Activated naive CD8-positive, alpha-beta T cell treated with anti-CD3 and anti-CD28 coated beads, Interleukin-2, amount 10 ng/mL, durations not matched to agents 7 days and 5 days (primary cell): ENCODE measurements at places on chromosomes 7 and 10. TPM values are rescaled to one million over a fixed set of nuclear protein-coding genes. Genes with fewer than 3 reads are reported as not detected.
A peak's percentile ranks its signal among the peaks of the same experiment; 100 is the strongest.

CYP2E1 gene
- total RNA-seq = 0.80 TPM

GRCh38 chr10:17808971-17809841 lies at the start of gene MRC1:
MRC1 (plus strand) TSS chr10:17809348; CDS start chr10:17809466, 118 bp downstream.
- H3K36me3 ChIP-seq = peaks cover 2% of the 10 kb centered on the region
- no peak within 1 kb of the TSS for H3K4me3 ChIP-seq
- H3K27me3 ChIP-seq = peaks cover 3% of the 10 kb centered on the region
- DNase-seq = no peak
- peaks cover 4% of the 10 kb centered on the region for H3K4me1 ChIP-seq

STEAP1B gene
- total RNA-seq = not detected

GRCh38 chr10:113788604-113789083 lies 37.2 kb downstream of the PLEKHS1 start:
- H3K4me1 ChIP-seq = no peaks in the 10 kb centered on the region
- no peak for DNase-seq
- no peak overlapping the region for H3K4me3 ChIP-seq
- no peak overlapping the region for H3K27ac ChIP-seq
- no peaks in the 10 kb centered on the region for H3K36me3 ChIP-seq

GRCh38 chr10:74035303-74035702 lies 37.4 kb downstream of the VCL start:
- DNase-seq = no peak
- no peak overlapping the region for H3K4me3 ChIP-seq

GRCh38 chr7:116355424-116355765 lies 144.1 kb upstream of the CAV2 start:
- peaks cover 2% of the 10 kb centered on the region for H3K27me3 ChIP-seq
- no peak for DNase-seq
- no peaks in the 10 kb centered on the region for H3K4me1 ChIP-seq
- H3K4me3 ChIP-seq = no peak overlapping the region
- H3K36me3 ChIP-seq = no peaks in the 10 kb centered on the region

GJD4 gene
- total RNA-seq = not detected

- DNase-seq = no peak
- H3K36me3 ChIP-seq = no peaks in the 10 kb centered on the region
- H3K4me1 ChIP-seq = no peaks in the 10 kb centered on the region
- peaks cover 4% of the 10 kb centered on the region for H3K27me3 ChIP-seq
Measured at GRCh38 chr10:132054564-132054963, 11.2 kb upstream of the JAKMIP3 start.

DNA sequence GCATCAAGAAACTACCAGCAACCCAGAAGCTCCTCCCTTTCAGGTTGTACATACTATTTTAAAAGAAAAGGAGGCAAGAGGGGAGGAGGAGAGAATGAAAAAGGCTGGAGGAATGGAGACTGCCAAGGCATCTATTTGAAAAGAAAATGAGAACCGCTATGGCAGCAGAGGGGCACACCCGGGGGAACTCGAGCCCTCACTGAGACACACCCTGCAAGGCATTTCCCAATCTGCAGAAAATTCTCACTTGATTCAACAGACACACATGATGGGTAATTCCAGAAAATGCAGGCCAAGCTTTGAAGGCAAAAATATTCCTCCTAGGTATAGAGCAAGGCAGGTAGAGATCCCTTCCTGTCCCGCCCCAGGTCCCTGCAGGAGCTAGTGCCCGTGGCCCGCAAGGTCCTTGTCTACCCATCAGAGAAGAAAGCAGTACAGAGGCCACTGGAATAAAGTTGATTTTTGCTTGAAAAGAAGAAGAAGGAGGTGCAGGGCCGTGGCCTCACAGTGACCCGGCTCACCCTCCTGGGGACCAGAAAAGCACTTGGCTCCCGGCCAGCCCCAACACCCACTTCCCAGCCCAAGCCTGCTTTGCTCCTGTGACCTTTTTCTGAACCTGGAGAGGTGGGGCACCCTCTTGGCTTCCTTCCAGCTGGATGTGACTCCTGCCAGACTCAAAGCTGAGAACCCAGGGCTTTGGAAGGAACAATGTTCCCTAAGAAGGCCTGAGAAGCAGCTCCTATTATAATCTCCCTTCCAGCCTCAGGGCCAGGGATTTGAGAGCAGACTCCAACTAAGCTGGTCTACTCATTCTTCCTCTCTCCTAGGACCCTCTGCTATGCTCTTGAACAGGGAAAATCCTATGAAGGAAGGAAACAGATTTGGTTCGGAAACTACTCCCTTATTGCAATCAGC lies 6.2 kb upstream of the PIK3CG start:
- H3K27me3 ChIP-seq = peaks cover 1% of the 10 kb centered on the region
- peaks cover 2% of the 10 kb centered on the region for H3K36me3 ChIP-seq
- H3K4me1 ChIP-seq = peaks cover 9% of the 10 kb centered on the region
- DNase-seq = no peak
- no peak overlapping the region for H3K4me3 ChIP-seq
- H3K27ac ChIP-seq = no peak overlapping the region

DYDC2 gene
- total RNA-seq = not detected

DNA sequence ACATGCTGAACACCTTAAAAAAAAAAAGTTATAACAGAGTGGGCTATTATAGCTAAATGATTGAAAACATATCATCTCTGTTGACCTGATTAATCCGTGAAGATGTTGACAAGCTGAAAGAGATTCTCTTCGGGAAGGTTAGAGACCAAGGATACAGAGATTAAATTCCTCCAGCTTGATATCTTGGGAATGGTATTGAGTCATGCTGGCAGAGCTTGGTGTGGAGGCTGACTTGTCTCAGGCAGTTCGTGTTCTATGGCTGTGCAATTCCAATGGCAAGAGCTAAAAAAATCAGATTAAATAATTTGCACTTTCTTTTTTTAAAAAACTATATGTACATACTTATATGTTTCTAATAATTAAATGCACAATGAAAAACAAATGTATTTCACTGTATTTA lies 24.9 kb upstream of the CACNA2D1 start:
- H3K27ac ChIP-seq = no peak overlapping the region
- DNase-seq = no peak
- H3K4me1 ChIP-seq = no peaks in the 10 kb centered on the region
- no peak overlapping the region for H3K4me3 ChIP-seq

MBL2 gene
- not detected for total RNA-seq

DNA sequence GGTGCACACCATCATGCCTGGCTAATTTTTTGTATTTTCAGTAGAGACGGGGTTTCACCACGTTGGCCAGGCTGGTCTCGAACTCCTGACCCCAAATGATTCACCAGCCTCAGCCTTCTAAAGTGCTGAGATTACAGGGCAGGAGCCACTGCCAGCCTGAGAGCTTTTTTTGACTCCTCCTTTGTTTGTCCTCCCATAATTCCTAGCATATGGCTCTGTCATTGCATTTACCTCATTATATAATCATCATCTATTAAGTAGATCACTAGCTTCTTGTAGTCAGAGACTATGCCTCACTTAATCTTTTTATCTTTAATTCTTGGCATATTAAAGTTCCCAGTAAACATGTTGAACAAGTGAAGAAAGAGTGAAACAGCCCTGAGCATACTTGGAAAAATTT lies 82.1 kb downstream of the CPEB3 start:
- peaks cover 8% of the 10 kb centered on the region for H3K4me1 ChIP-seq
- H3K27ac ChIP-seq = no peak overlapping the region
- H3K36me3 ChIP-seq = peaks cover 6% of the 10 kb centered on the region
- DNase-seq = no peak
- H3K27me3 ChIP-seq = no peaks in the 10 kb centered on the region
- H3K4me3 ChIP-seq = no peak overlapping the region

DNA sequence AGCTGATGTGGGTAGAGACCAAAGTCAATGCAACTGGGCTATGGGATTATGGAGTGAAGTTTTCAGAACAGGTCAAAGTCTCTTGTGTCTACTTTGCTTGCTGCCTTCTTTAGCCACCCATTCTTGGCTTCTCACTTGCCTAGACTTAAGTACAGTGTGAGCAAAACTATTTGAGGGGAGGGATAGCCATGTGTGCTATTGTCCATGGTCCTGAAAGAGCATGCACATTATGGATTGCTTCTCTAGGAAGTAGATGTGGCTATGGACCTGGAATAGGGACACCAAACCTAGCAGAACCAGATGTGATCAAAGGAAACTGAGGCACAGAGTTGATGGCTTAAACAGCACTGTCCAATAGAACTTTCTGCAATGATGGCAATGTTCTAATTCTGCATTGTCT lies 81.9 kb upstream of the ZNF800 start:
- no peak for DNase-seq
- no peak overlapping the region for H3K27ac ChIP-seq
- H3K36me3 ChIP-seq = no peaks in the 10 kb centered on the region
- peaks cover 12% of the 10 kb centered on the region for H3K27me3 ChIP-seq

GRCh38 chr10:30915146-30915545 lies 116.5 kb downstream of the ZNF438 start:
- H3K27me3 ChIP-seq = no peaks in the 10 kb centered on the region
- no peak overlapping the region for H3K27ac ChIP-seq
- H3K36me3 ChIP-seq = peaks cover 4% of the 10 kb centered on the region
- no peak for DNase-seq

DNA sequence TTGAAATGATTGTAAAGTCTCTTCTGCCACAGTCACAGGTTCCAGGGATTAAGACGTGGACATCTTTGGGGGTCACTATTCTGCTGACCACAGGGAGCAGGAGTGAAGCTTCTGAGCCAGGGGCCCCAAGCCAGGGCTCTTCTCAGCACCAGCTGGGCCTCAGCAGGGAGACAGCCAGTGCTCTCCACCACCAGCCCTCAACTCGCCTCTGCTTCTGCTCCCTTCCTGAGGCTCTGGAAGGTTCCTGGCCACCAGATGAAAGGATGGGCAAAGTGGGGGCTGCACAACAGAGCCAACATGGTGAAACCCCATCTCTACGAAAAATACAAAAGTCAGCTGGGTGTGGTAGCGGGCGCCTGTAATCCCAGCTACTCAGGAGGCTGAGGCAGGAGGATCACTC lies 11.2 kb upstream of the CRYGN start:
- DNase-seq = peak; percentile 24
- no peaks in the 10 kb centered on the region for H3K36me3 ChIP-seq
- H3K4me1 ChIP-seq = peaks cover 14% of the 10 kb centered on the region
- H3K4me3 ChIP-seq = no peak overlapping the region
- H3K27ac ChIP-seq = peak overlapping the region; percentile 6

GRCh38 chr7:30922596-30922995 lies 10.9 kb downstream of the AQP1 start:
- H3K4me3 ChIP-seq = no peak overlapping the region
- H3K36me3 ChIP-seq = no peaks in the 10 kb centered on the region
- no peak overlapping the region for H3K27ac ChIP-seq
- DNase-seq = peak; percentile 9
- H3K4me1 ChIP-seq = peaks cover 3% of the 10 kb centered on the region

ZNF736 gene
- total RNA-seq = 38.9 TPM

CAMK2B gene
- 0.11 TPM for total RNA-seq

DNA sequence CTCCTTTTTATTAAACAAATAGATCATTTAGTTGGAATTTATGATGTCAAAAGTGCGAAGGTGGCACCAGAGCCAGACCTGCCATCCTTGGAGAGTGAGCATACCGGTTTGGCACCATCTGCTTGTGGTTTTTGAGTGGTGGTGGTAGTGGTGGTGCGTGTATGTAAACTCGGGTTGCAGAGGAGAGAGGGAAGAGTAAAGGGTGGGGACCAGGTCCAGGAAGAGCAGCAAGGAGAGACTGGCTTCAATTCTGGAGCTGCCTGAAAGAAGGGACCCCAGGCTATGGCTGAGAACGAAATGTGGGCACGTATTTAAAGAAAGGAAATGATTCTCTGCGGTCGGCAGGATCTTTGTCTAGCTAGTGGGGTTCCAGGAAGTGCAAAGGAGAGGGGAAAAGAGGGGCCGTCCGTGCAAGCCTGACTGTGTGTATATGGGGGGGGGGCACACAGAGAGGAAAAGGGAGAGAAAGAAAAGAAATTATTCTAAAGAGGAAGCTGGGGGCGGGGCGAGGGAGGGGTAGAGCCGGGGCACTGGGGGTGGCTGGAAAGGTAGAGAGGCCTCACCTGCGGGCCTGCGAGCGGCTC lies 448 bp upstream of the GOLGA7B start:
- peak overlapping the region; percentile 88 for H3K4me3 ChIP-seq
- peak overlapping the region; percentile 89 for H3K27ac ChIP-seq
- no peak for DNase-seq
- peaks cover 13% of the 10 kb centered on the region for H3K36me3 ChIP-seq

GIMAP4 gene
- total RNA-seq = 288 TPM

GRCh38 chr10:52357971-52358370 lies 43.9 kb downstream of the DKK1 start:
- H3K27me3 ChIP-seq = no peaks in the 10 kb centered on the region
- no peak overlapping the region for H3K27ac ChIP-seq
- H3K36me3 ChIP-seq = no peaks in the 10 kb centered on the region
- H3K4me3 ChIP-seq = no peak overlapping the region
- DNase-seq = no peak

SLC16A9 gene
- total RNA-seq = 0.09 TPM

DNA sequence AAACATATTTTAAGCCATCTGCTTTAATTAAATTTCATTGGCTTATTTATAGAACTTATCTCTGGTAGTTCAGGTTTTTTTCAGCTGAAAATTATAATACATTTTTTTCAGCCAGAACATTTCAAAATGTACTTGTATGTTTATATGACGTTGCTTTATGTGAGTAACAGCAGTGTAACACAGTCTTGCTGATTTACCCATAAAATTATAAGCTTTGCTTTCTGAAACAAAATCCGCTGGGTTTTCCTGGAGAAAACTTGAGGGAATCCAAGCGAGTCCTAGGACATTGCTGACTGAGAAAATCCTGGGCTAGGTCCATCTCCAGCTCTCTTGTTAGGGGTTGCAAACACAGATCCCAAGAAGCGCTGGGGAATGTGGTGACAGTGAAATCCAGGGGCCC lies 112.2 kb upstream of the GATA3 start:
- no peak overlapping the region for H3K27ac ChIP-seq
- DNase-seq = no peak
- no peaks in the 10 kb centered on the region for H3K4me1 ChIP-seq
- peaks cover 14% of the 10 kb centered on the region for H3K36me3 ChIP-seq
- no peak overlapping the region for H3K4me3 ChIP-seq
- no peaks in the 10 kb centered on the region for H3K27me3 ChIP-seq

DNA sequence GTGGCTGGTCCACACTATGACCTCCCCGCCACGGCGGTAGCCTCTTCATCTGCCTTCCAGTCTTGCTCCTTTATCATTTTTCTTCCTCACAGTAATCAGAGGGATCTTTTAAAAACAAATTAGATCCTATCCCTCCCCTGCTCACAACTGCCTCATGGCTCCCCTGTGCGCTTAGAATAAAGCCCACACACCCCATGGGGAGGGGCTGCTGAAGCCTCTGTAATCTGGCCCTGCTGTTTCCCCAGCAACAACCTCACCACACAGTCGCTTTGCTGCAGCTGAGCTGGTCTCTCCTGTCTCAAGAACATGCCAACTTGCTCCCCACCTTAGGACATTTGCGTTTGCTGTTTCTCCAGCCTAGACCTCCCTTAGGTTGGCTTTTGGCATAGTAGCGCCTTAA lies 41.0 kb downstream of the SP8 start:
- H3K36me3 ChIP-seq = no peaks in the 10 kb centered on the region
- DNase-seq = no peak
- no peaks in the 10 kb centered on the region for H3K4me1 ChIP-seq
- H3K27me3 ChIP-seq = no peaks in the 10 kb centered on the region
- no peak overlapping the region for H3K4me3 ChIP-seq
- no peak overlapping the region for H3K27ac ChIP-seq
